CD4-positive, alpha-beta T cell treated with Interleukin-17A for 4 hours (primary cell): ENCODE measurements at places on chromosomes 5 and 9.

DNA sequence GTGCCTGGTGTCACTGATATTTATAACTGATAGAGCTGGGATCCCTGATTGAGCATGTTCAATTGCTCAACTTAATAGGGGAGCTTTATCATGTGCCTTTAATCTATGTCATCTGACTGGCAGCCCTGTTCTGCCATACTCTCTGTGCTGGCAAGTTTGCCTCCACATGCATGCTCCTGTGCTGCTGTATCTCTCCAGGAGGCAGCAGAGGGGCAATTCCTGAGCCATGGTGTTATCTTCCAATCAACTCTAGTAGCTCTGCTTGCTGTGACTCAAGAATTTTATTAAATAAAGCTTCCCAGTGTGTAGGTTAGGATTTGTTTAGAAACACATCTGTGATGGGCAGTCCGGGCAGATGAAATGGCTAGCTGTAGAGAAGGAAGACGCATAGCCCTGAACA lies 642.0 kb downstream of the KIF4B start:
- no peak for DNase-seq

- DNase-seq, result no peak
Measured at GRCh38 chr9:123434619-123435240, 78.7 kb downstream of the CRB2 start.

DNA sequence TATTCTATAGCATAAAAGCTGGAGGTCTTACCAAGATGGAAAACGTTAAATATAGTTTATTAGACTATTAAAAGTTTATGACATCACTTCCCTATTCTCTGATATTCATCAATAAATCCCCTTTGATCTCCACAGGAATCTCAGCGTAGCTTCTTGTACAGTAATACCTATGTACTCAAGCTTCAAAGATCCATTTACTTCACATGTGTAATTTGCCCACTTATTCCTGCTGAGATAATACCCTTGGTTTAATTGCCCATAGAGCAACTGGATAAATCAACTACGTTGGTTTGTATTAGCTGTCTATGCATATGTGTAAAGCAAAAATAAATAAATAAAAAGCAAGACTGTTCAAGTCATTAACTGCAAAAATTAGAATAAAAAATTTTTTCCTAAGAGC lies 219.7 kb downstream of the EFNA5 start:
- DNase-seq, result no peak

DNA sequence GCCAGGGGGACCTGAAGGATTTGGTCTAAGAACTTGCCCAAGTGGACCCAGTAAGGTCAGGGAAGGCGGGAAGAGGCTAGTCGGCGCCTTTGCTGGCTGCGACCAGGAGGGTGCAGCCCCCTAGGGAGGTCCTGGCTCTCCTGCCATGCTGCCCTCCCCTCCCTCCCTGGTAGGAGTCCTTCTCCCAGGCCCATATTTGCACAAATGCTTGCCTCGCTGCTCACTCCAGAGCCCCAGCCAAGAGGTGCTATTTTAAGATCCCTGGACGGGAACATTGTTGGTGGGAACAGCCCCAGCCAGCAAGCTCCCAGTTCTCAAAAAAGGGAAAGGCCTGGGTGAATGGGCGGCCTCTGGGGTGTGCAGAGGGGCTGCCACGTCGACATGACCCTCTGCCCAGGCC lies 4.3 kb upstream of the IL17B start:
- no peak for DNase-seq

- DNase-seq, result no peak
Measured at GRCh38 chr5:35438288-35438687, 179.4 kb upstream of the SPEF2 start.

GRCh38 chr9:88373045-88373444 lies 15.2 kb upstream of the SPIN1 start:
- DNase-seq, result no peak

DNA sequence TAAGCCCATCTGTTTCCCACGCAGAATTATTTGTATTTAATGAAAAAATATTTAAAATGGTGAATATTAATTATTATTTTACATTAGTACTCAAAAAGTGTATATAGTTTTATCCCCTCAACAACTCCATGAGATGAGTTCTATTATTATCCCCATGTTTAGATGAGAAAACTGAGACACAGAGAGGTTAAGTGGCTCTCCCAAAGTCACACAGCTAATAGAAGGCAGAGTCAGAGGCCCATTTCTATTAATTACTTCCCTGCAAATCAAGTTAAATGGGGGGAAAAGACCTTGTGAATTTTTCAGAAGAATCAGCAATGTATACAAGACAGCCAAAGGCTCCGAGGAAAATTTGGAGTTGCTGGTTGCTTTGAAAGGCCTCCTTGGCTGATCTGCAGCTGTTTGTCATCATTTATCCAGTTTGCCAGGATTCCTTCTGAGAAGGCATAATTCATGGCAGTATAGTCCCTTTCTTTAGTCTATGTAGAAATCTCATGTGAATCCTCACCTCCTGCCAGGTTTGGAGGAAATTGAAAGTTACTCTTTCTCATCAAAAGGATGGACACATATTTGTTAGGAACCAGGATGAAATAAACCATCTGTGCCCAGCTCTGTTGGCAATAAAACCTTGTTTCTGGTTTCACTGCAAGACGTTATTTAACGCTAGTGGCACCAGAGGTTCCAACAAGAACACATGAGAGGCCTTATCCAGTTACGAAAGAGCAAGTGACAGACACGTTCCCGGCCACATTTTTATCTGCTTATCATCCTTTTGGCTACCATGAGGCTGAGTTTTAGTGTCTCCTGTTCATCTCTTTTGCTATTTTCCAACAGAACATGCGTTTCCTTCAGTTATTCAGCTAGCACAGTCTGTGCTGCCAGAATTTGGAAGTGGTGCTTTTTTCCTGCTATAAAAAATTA lies 621 bp downstream of the FYB1 start:
- no peak for DNase-seq
